ENCODE measurements at places on chromosomes 13 and 19.

GRCh38 chr19:33055718-33056117, 9.0 kb downstream of the RHPN2 start:
- no peaks in the 10 kb centered on the region for H3K4me1 ChIP-seq
- no peak overlapping the region for H3K27ac ChIP-seq
- H3K27me3 ChIP-seq = peaks cover 13% of the 10 kb centered on the region

DNA sequence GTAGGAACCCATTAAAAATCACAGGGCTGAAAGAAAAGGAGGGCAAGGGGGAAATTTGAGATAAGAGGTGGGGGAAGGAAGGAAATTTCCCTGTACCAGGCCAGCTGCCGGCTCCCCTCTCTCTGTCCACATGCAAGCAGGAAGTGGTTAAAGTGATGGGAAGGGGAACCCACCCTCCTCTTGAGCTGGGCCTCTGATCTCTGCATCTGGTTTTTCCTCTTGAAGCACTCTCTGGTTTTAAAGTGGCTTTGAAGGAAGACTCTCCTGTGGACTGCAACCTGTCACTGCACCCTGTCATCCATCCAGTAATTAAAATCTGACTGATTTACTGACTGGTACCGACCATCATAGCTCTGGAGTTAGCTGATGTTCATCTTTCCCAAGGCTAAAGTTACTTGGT, 239.6 kb downstream of the TSHZ3 start:
- H3K27ac ChIP-seq = no peak overlapping the region
- no peak for DNase-seq
- peaks cover 75% of the 10 kb centered on the region for H3K27me3 ChIP-seq
- H3K4me3 ChIP-seq = no peak overlapping the region

DNA sequence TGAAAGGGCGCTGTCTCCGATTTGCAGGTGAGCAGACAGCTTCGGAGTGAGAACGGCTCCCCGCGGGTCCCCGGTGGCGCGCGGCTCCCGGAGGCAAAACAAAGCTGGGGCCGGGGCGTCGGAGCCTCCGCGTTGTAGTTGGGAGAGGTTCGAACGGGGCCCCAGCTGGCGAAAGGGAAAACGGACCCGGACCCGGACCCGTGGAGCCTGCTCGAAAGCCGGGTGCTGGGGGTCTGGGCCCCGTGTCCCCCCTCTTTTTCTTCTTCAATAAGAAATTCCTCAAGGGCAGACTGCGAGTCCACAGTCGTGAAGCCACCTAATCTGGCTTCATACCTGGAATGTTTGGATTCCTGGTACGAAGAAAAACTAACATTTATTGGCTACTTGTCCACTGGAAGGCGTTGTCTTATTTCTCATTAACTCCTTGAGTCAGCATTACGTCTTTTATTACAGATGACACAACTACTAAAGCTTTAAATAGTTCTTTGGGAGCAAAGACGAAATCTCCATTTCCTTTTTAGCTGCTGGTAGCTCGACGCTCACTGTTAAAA, 632 bp upstream of the MTIF3 start:
- peaks cover 32% of the 10 kb centered on the region for H3K36me3 ChIP-seq
- peak overlapping the region; percentile 94 for H3K27ac ChIP-seq
- H3K4me3 ChIP-seq = peak overlapping the region; percentile 83
- DNase-seq = no peak
- H3K27me3 ChIP-seq = no peaks in the 10 kb centered on the region

DNA sequence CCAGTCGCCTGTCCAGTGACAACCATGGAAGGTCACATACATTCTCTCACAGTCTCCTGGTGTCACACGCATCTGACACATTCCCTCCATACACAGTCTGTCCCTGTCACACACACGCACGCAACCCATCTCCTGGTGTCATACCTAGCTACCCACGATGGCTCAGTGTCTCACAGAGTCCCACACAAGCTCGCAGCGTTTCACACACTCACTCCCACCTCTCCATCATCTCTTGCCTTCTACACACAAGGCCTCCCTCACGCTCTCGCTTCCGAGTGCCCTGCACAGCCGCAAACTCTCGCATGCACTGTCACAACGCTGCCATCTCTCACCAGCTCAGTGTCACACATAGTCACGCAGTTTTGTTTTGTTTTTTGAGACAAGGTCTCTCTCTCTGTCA, 1.2 kb upstream of the GNG8 start:
- no peak overlapping the region for H3K27ac ChIP-seq
- no peak for DNase-seq
- peaks cover 33% of the 10 kb centered on the region for H3K27me3 ChIP-seq
- no peak overlapping the region for H3K4me3 ChIP-seq
- peaks cover 12% of the 10 kb centered on the region for H3K4me1 ChIP-seq

DNA sequence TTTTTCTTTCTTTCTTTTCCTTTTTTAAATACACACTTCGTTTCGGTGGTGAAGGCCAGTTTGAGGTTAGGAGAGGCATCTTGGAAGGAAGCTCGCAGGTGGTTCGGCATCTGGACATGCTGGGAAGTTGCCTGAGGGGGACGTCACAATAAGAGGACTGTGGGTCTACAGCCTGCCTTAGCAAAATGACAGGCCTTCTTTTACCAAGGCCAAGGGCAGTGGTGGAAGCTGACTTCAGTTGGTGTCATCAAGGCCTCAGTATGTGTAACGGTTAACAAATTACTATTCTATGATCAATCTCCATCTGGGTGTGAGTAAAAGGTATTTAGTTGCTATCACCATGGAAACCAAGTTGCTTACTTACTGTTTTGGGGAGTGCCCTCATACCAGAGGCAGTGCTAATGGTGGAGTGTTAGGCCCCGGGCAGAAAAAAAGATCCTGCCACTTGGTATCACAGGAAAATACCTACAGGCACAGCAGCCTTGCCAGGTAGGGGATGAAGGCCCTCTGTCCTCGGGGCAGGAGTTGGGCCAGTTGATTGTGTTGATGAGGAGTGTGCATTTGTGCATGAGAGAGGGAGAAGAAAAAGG, 10.3 kb downstream of the ACTN4 start:
- H3K27ac ChIP-seq = peak overlapping the region; percentile 90
- peak overlapping the region; percentile 19 for H3K4me3 ChIP-seq
- DNase-seq = no peak
- peaks cover 78% of the 10 kb centered on the region for H3K4me1 ChIP-seq
- H3K27me3 ChIP-seq = no peaks in the 10 kb centered on the region

- no peak overlapping the region for H3K4me3 ChIP-seq
- no peaks in the 10 kb centered on the region for H3K27me3 ChIP-seq
- H3K4me1 ChIP-seq = peaks cover 19% of the 10 kb centered on the region
- no peak for DNase-seq
- H3K36me3 ChIP-seq = peaks cover 32% of the 10 kb centered on the region
- no peak overlapping the region for H3K27ac ChIP-seq
Observed at GRCh38 chr13:49998714-49999624, 2.1 kb downstream of the TRIM13 start.

DNA sequence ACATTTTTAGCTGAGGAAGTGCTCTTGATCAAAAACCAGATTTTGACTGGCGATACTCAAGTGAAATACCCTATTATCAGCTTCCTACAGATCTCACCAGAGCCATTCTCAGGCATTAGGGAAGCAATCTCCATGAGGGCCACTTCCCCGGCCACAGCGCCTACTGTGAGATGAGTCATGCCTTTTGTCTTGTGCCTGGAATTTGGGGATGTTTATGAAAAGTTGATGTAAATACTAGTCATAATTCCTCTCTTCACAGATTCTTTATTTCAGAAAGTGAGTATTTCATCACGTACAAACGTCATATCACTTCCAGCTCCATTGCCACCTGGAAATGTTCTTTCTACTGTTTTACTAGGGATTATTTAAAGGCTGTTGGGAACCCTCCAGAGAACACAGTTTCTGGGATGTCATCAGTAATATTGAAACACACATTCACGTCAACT, 25.3 kb upstream of the SLC46A3 start:
- H3K36me3 ChIP-seq = no peaks in the 10 kb centered on the region
- H3K4me3 ChIP-seq = no peak overlapping the region
- H3K27ac ChIP-seq = no peak overlapping the region
- peaks cover 28% of the 10 kb centered on the region for H3K27me3 ChIP-seq
- no peaks in the 10 kb centered on the region for H3K4me1 ChIP-seq
- no peak for DNase-seq

- no peaks in the 10 kb centered on the region for H3K27me3 ChIP-seq
- no peaks in the 10 kb centered on the region for H3K36me3 ChIP-seq
- H3K4me1 ChIP-seq = no peaks in the 10 kb centered on the region
Observed at GRCh38 chr13:99575376-99576120, 74.3 kb downstream of the TM9SF2 start.

GRCh38 chr13:112879283-112879833, 89.7 kb upstream of the MCF2L start:
- DNase-seq = no peak
- no peak overlapping the region for H3K4me3 ChIP-seq
- H3K27ac ChIP-seq = no peak overlapping the region
- H3K4me1 ChIP-seq = peaks cover 8% of the 10 kb centered on the region
- H3K27me3 ChIP-seq = no peaks in the 10 kb centered on the region
- H3K36me3 ChIP-seq = peaks cover 21% of the 10 kb centered on the region

- H3K4me1 ChIP-seq = peaks cover 11% of the 10 kb centered on the region
- DNase-seq = no peak
- H3K27me3 ChIP-seq = peaks cover 87% of the 10 kb centered on the region
- H3K36me3 ChIP-seq = no peaks in the 10 kb centered on the region
- peak within 1 kb of the TSS; percentile 87 for H3K4me3 ChIP-seq
- H3K27ac ChIP-seq = no peak within 1 kb of the TSS
Observed at GRCh38 chr13:111115061-111115964, at the start of gene ARHGEF7. ARHGEF7 (plus strand) TSS chr13:111115310; CDS start chr13:111115527, 217 bp downstream.

- no peaks in the 10 kb centered on the region for H3K4me1 ChIP-seq
- no peak overlapping the region for H3K4me3 ChIP-seq
- no peaks in the 10 kb centered on the region for H3K36me3 ChIP-seq
- DNase-seq = no peak
- no peaks in the 10 kb centered on the region for H3K27me3 ChIP-seq
Observed at GRCh38 chr13:33640832-33641231, 177.1 kb upstream of the RFC3 start.

DNA sequence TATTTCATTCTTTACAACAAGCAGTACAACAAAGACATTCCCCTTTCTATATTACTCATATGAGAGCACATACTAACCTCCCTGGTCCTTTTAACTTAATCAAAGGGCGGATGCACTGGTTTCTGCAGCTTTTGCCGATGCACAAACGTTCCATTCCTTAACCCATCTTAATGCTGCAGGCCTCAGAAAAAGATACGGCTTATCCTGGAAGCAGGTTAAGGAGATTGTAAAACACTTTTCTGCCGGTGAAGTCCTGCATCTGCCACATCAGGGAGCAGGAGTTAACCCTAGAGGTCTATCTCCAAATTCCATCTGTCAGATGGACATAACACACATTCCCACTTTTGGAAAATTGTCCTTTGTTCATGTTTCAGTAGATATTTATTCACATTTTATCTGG, 11.5 kb upstream of the ZNF814 start:
- no peak overlapping the region for H3K27ac ChIP-seq
- H3K36me3 ChIP-seq = peaks cover 4% of the 10 kb centered on the region
- no peaks in the 10 kb centered on the region for H3K4me1 ChIP-seq
- DNase-seq = no peak

GRCh38 chr19:41249707-41250423, 14.3 kb upstream of the HNRNPUL1 start:
- no peak for DNase-seq
- no peaks in the 10 kb centered on the region for H3K4me1 ChIP-seq
- peaks cover 7% of the 10 kb centered on the region for H3K36me3 ChIP-seq

DNA sequence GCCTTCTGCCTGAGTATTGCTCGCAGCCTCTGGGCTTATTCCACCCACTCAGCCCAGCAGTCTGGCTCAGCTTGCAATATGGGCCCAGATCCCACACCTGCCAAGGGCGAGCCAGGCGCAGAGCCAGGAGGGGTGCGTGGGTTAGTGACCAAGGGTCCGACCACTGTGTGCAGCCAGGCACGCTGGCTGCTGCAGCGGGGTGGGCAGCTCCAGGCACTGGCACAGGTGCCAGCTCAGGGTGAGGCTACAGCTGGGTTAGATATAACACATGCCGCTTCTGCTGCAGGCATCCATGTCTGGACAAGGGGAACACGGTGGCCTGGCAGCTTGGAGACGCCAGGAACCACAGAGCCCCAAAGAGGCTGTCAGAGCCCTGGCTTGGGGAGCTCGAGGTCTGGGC, 12.6 kb upstream of the URAD start:
- H3K36me3 ChIP-seq = no peaks in the 10 kb centered on the region
- no peaks in the 10 kb centered on the region for H3K27me3 ChIP-seq
- H3K4me1 ChIP-seq = no peaks in the 10 kb centered on the region

DNA sequence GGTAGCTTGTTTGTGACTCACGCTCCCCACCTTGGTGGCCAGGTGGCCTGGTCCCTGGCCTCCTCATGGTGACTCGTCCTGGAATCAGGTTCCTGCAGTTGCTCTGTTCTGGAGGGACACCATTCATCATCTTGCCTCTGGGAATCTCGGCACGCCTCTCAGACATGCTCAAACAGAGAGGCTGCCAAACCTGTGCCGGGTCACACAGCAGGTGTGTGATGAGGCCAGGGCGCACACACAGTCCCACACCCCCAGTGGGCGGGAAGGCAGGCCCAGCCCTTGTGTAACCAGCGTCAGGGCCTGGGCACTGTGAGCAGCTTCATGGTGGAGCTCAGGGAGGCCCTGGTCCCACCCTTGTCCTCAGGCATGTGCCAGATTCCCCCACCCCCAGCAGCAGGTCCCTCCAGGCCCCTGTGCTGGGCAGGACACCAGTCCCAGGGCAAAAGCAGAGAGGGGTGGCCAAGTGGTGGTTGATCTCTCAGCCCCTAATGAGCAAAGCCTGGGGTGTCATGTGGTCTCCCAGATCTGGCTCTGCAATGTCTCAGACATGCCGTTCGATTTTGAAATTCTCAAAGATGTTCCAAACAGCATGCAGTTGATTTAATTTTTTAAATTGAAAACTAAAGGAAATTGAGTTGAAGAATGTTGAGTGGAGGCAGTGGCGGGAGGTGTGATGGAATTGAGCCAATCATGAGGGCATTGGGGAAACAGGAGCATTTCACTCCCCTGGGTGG, 12.1 kb downstream of the CEBPA start:
- H3K4me1 ChIP-seq = peaks cover 5% of the 10 kb centered on the region
- peaks cover 3% of the 10 kb centered on the region for H3K36me3 ChIP-seq
- no peak for DNase-seq
- H3K27me3 ChIP-seq = peaks cover 23% of the 10 kb centered on the region
- H3K4me3 ChIP-seq = no peak overlapping the region

DNA sequence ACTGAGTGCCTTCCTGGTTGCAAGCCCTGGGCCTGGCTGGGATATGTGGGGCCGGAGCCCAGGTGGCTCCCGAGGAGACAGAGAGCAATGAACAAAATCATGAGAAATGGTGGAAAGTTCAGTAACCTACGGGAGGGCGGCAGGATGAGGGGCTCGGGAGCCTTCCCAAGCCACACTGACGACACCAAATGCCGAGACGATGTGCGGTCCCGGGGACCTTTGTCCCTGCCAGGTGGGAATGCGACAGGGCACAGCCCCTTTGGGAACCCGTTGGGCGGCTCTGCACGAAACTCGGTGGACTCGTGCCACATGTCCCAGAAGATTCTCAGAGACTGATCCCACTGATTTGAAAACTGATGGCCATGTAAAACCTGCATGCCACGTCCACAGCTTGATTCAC, 11.7 kb upstream of the ZNF14 start:
- H3K27ac ChIP-seq = no peak overlapping the region
- peaks cover 2% of the 10 kb centered on the region for H3K36me3 ChIP-seq
- no peak overlapping the region for H3K4me3 ChIP-seq
- no peaks in the 10 kb centered on the region for H3K4me1 ChIP-seq
- no peak for DNase-seq

Data from effector memory CD8-positive, alpha-beta T cell (primary cell).